NCI-H524 (cell line): ENCODE measurements at places on chromosomes 6 and 20.

DNA sequence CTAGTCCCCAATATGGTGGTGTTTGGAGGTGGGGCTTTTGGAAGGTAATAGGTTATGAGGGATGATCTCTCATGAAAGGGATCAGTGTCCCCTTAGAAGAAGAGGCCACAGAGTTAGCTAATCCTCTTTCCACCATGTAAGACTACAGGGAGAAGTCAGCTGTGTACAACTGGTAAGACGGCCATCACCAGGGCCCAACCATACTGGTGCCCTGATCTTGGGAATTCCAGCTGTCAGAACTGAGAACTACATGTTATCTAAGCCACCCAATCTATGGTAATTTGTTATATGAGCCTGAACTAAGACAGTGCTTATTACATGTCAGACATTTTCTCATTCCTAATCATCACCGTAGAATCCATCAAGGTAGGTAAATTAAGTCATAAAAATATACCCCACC, 77.7 kb upstream of the ZNF217 start:
- no peak for DNase-seq

GRCh38 chr6:48032151-48032550, 78.8 kb downstream of the PTCHD4 start:
- no peak for DNase-seq

GRCh38 chr6:14757418-14757817, 488.5 kb upstream of the JARID2 start:
- DNase-seq: no peak

- DNase-seq: peak; percentile 58
Measured at GRCh38 chr20:9256393-9256792, 187.5 kb downstream of the PLCB4 start.

DNA sequence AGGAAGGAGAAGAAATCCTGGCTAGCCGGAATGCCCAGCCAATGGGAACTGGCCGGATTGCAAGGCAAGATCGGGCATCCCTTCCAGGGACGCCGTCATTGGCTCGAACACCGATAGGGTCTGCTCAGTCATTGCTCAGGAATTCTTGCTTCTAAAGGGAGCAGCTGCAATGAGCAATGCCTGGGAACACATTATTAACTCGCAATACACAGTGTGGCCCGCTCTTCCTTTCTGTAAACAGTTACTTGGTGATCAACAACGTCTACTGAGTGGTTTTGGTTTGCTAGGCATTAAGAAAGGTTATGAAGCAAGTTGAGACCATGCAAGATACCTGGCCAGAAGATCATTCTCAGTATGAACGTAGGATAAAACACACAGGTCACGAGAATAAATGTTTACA, 165.4 kb upstream of the CITED2 start:
- DNase-seq: no peak

- DNase-seq: no peak
Measured at GRCh38 chr6:149451376-149452036, 33.3 kb downstream of the ZC3H12D start.
